CD4-positive, alpha-beta T cell (primary cell): ENCODE measurements at places on chromosomes 2 and 18.

DNA sequence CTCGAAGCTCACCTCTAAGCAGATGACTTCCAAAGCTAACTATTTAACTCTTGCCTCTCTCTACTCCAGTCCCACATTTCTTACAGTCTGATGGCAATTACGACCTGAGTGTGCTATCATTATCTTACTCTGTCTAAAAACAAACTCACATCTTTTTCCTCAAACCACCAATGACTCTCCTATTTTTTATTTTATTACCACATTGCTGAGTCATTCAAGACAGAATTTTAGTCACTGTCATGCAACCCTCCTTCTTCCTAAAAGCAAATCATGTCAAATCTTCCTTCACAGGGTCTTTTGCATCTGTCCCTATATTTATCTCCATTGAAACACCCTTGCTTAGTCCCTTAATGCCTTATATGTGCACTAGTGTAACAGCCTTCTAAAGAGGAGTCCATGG lies 34.6 kb upstream of the C2orf15 start:
- DNase-seq: no peak

DNA sequence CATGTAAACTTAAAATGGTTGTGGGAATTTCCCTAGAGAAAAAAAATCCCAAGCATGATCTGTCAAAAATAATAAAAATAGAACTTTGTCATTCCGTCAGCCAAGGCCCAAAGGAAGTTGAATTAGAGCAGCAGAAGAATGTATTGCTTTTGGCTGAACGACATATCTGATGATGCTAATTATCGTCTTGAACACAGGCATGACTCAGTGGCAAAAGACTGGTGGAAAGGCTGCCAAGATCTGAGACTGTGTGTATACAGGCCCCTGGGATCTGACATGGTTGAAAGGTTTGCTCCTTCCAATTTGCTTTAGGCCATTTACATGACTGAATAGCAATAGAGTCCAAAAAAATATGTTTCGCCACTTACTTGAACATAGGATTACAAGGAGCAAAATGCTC lies 1057.1 kb upstream of the CRIM1 start:
- no peak for DNase-seq

DNA sequence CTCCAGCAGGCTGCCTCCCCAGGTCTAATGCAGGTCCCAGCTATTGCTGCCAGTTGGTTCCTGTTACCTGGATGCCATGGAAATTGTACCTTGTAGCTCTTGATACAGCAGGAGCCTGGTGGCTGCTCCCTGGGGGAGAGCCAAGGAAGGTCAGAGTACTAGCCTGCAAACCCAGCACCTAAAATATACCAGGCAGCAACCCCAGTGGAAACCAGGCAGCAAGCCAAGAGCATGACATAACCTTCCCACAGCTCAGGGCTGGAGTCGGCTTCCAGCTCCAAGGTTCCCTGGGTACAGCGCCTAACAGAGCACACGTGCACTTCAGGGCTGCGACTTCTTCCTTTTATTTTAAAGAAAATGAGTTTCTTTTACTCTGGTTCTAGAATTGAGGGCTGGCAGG lies 30.3 kb downstream of the TNP1 start:
- DNase-seq: no peak

DNA sequence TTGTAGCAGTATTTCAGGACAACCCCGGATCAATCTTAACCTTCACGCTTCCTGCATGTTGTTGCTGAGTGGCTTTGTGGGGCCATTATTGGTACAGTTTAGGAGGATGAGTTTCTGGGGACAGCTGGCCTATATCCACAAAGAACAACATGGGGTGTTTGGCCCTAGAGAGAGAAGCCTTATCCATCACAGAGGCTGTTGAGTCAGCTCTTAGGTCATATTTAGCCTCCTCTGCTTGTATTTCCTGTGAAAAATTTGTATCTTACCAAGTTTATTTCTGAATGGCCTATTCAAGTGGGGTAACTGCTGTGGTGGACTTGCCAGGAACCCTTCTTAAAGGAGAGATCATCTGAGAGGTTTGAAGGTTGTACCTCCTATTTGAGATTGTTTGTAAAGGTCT lies 77.6 kb downstream of the MAP4K4 start:
- no peak for DNase-seq

GRCh38 chr2:205835923-205836322 lies 153.6 kb downstream of the NRP2 start:
- no peak for DNase-seq

GRCh38 chr2:37307500-37307899 lies 17.1 kb downstream of the PRKD3 start:
- DNase-seq: no peak

DNA sequence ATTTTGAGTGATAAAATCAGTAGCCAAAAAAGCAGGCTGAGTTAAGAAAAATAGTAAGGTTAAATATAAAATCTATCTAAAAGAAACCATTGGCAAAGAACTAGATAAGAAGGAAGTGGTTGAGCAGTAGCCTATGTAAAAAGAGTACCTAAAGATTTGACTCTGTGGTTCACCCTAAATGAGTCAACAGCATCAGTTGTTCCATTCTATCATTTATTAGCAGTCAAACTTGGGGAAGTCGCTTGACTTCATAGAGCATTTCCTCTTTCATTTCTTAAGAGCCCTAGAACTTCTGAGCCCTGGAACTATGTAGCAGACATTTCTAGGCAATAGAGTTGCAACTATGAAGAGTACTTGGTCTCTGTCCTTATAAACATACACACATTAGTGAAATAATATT lies 381.7 kb downstream of the NUP35 start:
- DNase-seq: no peak

- DNase-seq: no peak
These were observed 4.7 kb downstream of the CD302 start for GRCh38 chr2:159793326-159793725.

DNA sequence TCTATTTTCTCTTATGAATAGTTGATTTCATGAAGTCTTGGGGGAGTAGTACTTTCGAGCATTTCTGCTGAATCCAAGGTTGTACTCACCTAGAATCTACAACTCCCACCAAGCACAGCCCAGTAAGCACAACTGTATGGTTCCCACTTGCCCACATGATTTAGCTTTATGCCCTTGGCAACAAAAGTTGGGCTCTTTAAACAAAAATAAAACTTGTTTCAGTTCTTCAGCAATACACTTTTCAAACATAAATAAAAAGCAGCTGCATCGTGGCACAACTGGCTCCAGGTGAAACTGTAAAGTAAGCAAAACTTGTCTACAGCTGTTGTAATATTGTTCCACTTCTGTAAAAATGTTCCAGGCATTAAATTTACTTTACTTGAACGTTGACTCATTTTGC lies 99.8 kb upstream of the FSIP2 start:
- no peak for DNase-seq

DNA sequence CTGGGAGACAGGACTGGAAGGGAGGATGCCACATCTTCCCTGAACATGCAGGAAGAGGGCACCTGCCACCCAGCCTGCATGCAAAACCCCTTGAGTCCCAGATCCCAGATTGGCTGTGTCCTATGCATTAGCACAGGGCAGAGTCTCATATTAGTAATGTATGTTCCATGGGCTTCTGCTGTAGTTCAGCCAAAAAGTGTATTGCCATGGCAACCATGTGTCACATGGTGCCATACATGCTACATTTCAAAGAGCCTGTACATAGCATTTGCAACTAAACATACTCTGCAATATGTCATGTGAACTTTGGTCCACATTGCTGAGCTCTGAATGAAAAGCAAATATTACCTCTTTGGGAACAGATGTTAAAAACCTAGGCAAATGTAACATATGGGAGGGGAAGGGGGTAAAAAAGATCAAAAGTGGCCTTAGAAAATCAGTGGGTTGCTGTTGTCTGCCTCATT lies 78.4 kb downstream of the DPP4 start:
- DNase-seq: no peak

GRCh38 chr2:64657411-64657810 lies 3.7 kb upstream of the SERTAD2 start:
- no peak for DNase-seq

DNA sequence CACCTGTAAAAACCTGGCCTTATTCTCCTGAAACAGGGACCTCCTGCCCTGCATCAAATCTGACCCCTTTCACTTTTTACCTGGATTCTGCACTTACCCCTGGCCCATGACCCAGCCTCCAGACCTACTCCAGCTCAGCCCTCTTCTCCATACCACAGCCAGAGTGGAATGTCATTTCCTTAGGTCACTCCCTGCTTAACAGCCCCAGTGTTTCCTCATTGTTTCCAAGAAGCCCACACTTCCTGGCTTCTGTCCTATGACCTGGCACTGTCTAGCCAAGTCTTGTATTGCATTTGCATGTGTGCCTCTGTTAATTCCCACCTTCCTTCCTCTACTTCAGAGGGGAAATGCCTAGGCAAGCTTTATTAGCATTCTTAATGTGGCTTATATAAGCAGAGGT lies 51.4 kb upstream of the TRIB2 start:
- no peak for DNase-seq
